Stimulated activated naive CD8-positive, alpha-beta T cell treated with anti-CD3 and anti-CD28 coated beads, Interleukin-15, Interleukin-2, amounts not matched to agents 100 U/mL and 50 U/mL, for 24 hours (primary cell): ENCODE measurements at places on chromosomes 3 and 15.

- no peak for DNase-seq
Measured at GRCh38 chr15:75054172-75054897, 30.9 kb downstream of the PPCDC start.

- peak; percentile 35 for DNase-seq
Measured at GRCh38 chr3:56788521-56788920, 13.2 kb downstream of the ARHGEF3 start.

- no peak for DNase-seq
Measured at GRCh38 chr3:141578202-141578973, 91.6 kb downstream of the RASA2 start.

DNA sequence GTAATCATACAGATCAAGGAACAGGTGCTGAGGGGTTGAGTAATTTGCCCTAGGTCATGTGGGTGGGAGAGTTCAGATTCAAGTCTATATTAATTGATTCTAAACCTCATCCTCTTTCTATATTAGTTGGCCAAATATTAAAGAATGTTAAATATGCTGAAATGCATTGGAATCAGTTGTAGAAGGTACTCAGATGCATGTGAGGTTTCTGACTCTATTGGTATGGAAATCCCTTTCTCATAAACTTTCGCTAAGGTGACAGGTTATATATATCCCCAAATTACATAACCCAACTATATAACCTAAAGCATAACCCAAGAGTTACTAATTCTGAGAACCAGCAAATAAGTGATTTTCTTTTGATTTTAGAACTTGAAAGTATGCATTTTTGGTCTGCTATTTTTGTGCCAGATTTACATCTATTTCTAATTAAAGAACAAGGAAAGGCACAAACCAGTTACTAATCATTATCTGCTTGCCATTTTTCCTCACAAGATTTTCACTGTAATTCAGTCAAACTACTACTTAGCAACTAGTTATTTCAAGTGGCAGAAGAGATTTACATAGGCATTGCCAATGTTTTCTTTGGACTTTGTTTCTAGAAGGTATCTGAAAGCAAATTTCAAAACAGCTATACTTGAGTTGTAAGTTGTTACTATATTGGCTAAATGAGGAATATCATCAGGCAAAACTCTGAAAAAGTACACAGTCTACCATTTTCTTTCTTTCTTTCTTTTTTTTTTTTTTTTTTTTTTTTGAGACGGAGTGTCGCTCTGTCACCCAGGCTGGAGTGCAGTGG, 201.3 kb downstream of the RBMS3 start:
- no peak for DNase-seq

DNA sequence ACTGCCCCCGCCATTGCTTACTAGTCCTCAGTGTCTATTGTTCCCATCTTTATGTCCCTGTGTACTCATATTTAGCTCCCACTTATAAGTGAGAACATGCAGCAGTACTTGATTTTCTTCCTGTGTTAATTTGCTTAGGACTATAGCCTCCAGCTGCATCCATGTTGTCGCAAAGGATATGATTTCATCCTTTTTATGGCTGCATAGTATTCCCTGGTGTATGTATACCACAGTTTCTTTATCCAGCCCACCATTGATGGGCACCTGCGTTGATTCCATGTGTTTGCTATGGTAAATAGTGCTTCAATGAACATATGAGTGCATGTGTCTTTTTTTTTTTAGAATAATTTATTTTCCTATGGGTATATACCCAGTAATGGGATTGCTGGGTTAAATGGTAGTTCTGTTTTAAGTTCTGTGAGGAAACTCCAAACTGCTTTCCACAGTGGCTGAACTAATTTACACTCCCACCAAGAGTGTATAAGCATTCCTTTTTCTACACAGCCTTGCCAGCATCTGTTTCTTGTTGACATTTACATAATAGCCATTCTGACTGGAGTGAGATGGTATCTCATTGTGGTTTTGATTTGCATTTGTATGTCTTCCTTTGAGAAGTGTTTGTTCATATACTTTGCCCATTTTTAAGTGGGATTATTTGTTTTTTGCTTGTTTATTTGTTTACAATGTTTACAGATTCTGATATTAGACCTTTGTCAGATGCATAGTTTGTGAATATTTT, 53.7 kb downstream of the GALK2 start:
- DNase-seq, result no peak

GRCh38 chr3:9194509-9195184, 54.8 kb downstream of the SRGAP3 start:
- DNase-seq, result no peak

GRCh38 chr3:194212161-194212844, 76.4 kb downstream of the HES1 start:
- no peak for DNase-seq

GRCh38 chr3:156781310-156782230, 44.6 kb upstream of the LEKR1 start:
- DNase-seq, result no peak

DNA sequence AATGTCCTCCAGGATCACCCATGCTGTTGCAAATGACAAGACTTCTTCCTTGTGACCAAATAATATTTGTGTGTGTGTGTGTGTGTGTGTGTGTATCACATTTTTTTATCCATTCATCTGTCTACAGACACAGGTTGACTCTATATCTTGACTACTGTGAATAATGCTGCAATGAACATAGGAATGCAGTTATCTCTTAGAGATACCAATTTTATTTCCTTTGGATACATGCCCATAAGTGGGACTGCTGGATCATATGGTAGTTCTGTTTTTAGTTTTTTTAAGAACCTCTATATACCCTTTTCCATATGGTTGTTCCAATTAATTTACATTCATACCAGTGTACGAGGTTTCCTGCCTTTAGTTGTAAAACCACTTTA, 41.7 kb downstream of the GPR176 start:
- DNase-seq, result no peak

GRCh38 chr3:128408693-128409623, 57.7 kb downstream of the DNAJB8 start:
- DNase-seq, result no peak

- no peak for DNase-seq
Measured at GRCh38 chr3:72174040-72174439, 389.1 kb upstream of the PROK2 start.

DNA sequence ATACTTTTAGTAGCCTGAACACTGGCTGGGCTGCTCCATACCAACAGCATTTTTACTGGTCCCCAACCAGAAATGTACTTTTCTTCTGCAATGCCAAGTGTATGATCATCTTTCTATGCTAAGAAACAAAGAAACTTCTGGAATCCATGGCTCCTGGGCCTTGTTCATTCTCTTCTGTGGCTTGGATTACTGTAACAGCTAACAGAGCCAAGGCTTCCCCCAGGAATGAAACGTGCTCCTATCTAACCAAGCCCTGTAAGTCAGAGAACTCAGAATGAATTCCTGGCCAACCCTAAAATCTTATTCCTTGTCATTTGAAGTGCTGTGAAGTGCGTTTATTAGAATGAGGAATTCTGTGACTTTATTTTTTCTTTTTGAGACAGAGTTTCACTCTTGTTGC, 102.9 kb upstream of the RAD18 start:
- no peak for DNase-seq

GRCh38 chr3:120604784-120605183, 8.6 kb downstream of the NDUFB4 start:
- no peak for DNase-seq

DNA sequence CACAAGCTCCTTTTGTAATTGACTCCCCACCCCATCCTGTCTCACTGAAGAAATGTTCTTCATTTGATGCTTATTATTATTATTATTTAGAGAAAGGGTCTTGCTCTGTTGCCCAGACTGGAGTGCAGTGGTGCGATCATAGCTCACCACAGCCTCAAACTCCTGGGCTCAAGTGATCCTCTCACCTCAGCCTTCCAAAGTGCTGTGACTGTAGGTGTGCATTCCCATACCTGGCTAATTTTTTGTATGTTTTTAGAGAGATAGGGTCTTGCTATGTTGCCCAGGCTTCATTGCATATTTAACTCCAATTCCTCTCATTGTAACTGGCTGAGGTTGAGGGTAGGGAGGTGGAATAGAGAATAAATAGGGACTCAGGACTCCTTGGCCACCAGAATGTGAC, 22.3 kb downstream of the SEMA5B start:
- DNase-seq, result no peak

- no peak for DNase-seq
Measured at GRCh38 chr3:123583561-123583960, 1.3 kb downstream of the HACD2 start.

GRCh38 chr15:69613988-69614387, 161.4 kb downstream of the RPLP1 start:
- DNase-seq, result no peak

- DNase-seq, result no peak
Measured at GRCh38 chr3:12922306-12922705, 80.9 kb upstream of the RPL32 start.

GRCh38 chr15:69869881-69870505, 227.7 kb downstream of the TLE3 start:
- DNase-seq, result no peak

GRCh38 chr15:61644550-61644949, 415.4 kb upstream of the RORA start:
- no peak for DNase-seq

DNA sequence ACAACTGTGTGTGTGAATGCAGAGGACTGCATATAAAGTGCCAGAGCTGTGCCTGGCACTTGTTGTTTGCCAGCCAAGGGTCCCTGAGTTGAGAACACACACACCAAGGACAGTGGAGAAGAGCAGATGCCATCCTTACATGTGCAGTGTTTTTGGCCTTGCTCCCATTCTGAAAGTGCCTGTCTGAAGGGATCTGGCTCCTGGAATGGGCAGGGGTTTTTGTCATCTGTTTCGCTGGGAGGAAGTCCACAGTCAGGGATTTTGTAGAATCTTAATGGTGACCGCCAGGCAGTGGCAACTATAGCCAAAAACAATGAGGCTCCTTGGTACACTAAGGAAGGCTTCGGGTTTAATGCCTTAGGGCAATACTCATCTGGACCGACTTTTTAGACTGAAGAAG, 63.7 kb downstream of the DUT start:
- DNase-seq, result no peak

DNA sequence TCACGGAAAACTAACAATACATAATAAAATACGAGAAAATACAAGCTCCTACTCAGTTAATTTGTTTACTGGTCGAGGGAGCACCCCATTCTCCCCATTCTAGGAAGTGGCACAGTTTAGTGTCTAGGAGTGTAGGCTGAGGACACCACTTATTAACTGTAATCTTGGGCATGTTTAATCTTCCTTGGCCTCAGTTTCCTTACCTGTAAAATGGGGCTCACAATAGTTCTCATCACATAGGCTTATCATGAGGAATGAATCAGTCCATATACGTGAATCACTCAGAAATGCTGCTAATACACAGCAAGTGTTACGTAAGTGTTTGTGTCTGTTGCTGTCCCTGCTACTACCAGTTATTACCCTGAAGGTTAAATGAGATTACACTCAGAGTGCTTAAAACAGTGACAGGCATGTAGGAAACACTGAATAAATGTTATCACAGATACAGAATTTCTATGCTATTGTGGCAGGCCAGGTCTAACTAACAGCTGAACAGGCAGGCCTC, 210.2 kb downstream of the OSBPL10 start:
- DNase-seq, result no peak

- no peak for DNase-seq
Measured at GRCh38 chr15:98076021-98076816, 115.7 kb downstream of the ARRDC4 start.

GRCh38 chr3:3799173-3800079, at the start of gene LRRN1:
LRRN1 (plus strand) TSS chr3:3799431; CDS start chr3:3844642, 45,211 bp downstream.
- peak; percentile 71 for DNase-seq

DNA sequence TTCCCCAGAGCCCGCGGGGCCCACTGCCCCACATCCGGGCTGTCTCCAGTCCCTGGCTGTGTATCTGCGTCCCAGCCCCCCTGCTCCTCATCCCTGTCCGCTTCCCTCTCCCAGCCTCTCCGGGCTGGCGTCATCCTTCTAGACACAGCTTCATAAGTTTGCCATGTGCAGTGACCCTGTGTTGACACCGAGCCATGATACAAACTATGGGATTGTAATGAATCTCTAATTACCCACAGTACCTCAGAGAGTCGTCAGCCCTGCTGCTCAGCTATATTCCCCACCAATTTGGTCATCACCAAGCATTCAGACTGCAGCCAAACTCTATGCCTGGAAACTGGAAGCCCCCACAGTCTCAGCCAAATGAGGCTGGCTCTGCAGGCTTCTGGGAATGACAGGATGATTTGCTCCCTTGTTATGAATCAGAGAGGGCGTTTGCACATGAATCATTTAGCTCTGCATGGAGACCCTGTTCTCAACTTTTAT, 466.1 kb upstream of the ATP11B start:
- DNase-seq, result no peak

DNA sequence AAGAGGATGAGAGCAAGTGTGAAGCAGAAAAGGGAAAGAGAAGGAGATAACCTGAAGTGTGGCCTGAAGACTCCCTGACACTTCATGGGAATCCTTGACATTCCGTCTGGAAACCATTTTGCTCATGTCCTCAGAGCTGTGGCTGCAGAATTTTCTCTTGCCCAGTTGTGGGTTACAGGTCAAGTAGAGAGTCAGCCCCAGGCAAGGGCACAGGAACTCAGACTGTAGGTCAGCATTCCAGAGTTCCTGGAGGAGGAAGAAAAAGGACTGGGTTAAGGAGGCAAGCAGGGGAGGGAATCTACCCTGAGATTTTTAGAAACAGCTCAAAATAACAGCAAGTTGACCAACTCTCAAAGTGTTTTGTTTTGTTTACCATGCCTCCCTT, 4.1 kb upstream of the THSD4 start:
- DNase-seq, result no peak

GRCh38 chr15:66588537-66588936, 22.7 kb upstream of the LCTL start:
- DNase-seq, result no peak

DNA sequence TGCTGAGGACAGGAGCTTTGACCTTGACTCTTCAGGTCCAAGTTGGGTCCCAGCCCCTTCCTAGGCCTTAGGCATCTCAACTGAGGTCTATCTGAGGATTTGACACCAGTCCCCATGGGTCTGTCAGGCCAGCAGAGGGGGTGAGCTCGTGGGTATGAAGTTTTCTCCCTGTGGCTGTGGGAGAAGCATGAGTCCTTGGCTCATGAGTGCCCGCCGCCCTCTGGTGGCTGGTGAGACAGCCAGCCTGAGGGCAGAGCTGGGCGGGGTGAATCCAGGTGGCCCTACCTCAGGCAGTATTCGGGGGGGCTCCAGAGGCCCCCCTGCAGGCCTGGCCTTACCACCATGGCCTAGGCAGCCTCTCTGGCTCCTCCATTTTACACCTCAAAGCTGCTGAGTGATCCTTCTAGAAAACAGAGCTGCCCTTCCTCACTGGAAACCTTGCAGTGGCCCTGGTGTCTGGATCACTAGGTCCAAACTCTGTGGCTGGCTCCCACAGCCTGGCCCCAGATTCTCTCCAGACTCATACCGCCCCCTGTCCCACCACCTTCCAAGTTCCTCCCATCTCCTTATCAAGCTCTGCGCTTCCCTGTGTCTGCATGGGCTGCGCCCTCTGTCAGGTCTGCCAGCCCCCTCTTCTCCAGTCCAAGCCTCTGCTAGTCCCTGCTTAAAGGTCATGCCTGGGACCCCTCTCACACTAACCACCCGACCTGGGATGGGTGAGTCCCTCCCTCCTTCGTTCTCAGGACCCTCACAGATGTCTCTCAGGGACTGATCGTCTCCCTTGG, 16.1 kb downstream of the SH2D7 start:
- DNase-seq, result peak; percentile 84
